Right lobe of liver (tissue), 6 donors: ENCODE measurements at places on chromosomes 12 and 14.

DNA sequence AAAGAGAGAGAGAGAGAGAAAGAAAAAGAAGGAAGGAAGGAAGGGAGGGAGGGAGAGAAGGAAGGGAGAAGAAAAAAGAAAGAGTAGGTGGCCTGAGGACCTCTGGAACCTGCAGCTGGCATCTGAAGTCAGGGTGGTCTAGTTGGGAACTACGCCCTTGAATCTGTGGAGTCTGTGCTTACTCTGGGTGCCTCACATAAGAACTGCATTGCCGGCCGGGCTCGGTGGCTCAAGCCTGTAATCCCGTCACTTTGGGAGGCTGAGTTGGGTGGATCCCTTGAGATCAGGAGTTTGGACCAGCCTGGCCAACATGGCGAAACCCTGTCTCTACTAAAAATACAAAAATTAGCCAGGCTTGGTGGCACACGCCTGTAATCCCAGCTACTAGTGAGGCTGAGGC lies 10.0 kb upstream of the NRDE2 start:
- H3K36me3 ChIP-seq = no peaks in the 10 kb centered on the region
- DNase-seq = no peak
- H3K4me3 ChIP-seq = no peak overlapping the region

GRCh38 chr12:47819138-47819895 lies 386 bp downstream of the HDAC7 start:
- peak; percentile 76 for DNase-seq
- peak overlapping the region; percentile 72 for H3K27ac ChIP-seq
- no peaks in the 10 kb centered on the region for H3K36me3 ChIP-seq
- H3K27me3 ChIP-seq = no peaks in the 10 kb centered on the region
- H3K4me3 ChIP-seq = peak overlapping the region; percentile 63

DNA sequence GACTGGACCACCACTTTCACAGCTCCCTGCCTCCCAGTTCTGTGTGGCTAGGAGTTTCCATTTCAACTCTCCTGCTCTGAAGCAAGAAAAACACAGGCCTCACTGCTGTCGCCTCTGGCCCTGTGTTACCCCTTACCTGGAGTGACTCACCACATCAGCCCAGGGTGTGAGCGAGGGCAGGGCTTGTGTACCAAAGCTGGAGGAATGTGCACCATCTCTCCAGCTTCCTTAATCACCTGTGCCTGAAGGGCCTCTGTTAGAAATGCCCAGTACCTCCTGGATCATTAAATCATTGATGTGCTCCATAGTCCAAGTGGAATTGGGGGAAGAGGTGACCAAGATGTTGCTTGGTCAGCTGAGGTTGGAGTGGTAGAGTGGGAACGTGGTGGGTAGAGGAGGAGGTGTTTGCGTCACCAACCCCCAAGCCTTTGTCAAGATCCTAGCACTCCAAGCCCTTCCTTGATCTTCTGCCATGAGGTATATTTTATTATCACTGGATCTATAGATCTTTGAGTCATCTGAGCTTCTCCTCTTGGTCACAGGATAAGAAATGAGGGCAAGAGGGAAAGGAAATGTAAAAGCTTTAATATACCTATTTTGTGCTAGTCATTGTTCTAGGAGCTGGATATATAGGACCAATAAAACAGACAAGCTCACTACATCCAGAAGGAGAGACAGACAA lies 51.3 kb downstream of the SSPN start:
- no peak overlapping the region for H3K4me3 ChIP-seq
- H3K27ac ChIP-seq = no peak overlapping the region
- no peaks in the 10 kb centered on the region for H3K36me3 ChIP-seq
- no peaks in the 10 kb centered on the region for H3K4me1 ChIP-seq

DNA sequence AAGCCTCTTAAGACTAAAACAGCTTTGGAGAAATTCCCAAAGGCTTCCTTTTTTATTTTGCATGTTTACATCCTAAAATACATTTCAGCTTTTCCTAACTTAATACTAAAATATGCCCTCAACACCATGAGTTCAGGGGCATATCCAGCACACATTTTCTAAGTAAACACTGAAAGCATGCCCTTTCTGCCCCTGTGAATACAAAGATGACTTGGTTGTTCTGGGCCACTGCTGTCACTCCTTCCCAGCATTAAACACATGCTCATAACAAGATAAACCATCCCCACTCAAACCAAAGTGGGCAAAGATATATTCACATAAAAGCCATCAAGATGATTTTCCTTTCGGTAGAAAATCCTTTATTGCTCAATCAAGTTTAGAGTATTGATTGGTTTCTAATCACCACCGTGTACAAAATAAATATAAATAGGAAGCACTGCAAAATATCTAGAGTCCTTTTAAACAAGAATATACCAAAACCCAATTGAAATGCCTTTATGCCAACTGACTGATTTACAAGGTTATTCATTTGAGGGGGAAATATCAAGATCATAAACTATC lies 1.9 kb downstream of the CCNB1IP1 start:
- H3K27me3 ChIP-seq = no peaks in the 10 kb centered on the region
- no peak for DNase-seq
- H3K4me1 ChIP-seq = peaks cover 57% of the 10 kb centered on the region
- peak overlapping the region; percentile 2 for H3K27ac ChIP-seq
- H3K36me3 ChIP-seq = peaks cover 4% of the 10 kb centered on the region
- peak overlapping the region; percentile 75 for H3K4me3 ChIP-seq

- no peaks in the 10 kb centered on the region for H3K27me3 ChIP-seq
- H3K36me3 ChIP-seq = no peaks in the 10 kb centered on the region
- no peaks in the 10 kb centered on the region for H3K4me1 ChIP-seq
- H3K27ac ChIP-seq = no peak overlapping the region
- no peak for DNase-seq
Measured at GRCh38 chr14:23446291-23446851, 10.9 kb upstream of the MYH7 start.

GRCh38 chr14:72792051-72792788 lies 101.7 kb downstream of the DPF3 start:
- no peak for DNase-seq
- no peaks in the 10 kb centered on the region for H3K27me3 ChIP-seq
- no peak overlapping the region for H3K27ac ChIP-seq
- H3K36me3 ChIP-seq = no peaks in the 10 kb centered on the region

- H3K27me3 ChIP-seq = no peaks in the 10 kb centered on the region
- no peaks in the 10 kb centered on the region for H3K4me1 ChIP-seq
- no peak for DNase-seq
- H3K36me3 ChIP-seq = no peaks in the 10 kb centered on the region
- no peak overlapping the region for H3K27ac ChIP-seq
Measured at GRCh38 chr12:15196221-15196620, 25.0 kb downstream of the RERG start.

GRCh38 chr12:46442738-46443137 lies 70.2 kb upstream of the SLC38A2 start:
- H3K36me3 ChIP-seq = no peaks in the 10 kb centered on the region
- H3K27ac ChIP-seq = no peak overlapping the region
- peaks cover 6% of the 10 kb centered on the region for H3K4me1 ChIP-seq
- H3K27me3 ChIP-seq = no peaks in the 10 kb centered on the region
- DNase-seq = no peak
- no peak overlapping the region for H3K4me3 ChIP-seq

- no peaks in the 10 kb centered on the region for H3K4me1 ChIP-seq
- DNase-seq = peak; percentile 48
- H3K4me3 ChIP-seq = peak overlapping the region; percentile 9
- no peaks in the 10 kb centered on the region for H3K27me3 ChIP-seq
Measured at GRCh38 chr12:77893918-77894317, 63.2 kb downstream of the NAV3 start.

DNA sequence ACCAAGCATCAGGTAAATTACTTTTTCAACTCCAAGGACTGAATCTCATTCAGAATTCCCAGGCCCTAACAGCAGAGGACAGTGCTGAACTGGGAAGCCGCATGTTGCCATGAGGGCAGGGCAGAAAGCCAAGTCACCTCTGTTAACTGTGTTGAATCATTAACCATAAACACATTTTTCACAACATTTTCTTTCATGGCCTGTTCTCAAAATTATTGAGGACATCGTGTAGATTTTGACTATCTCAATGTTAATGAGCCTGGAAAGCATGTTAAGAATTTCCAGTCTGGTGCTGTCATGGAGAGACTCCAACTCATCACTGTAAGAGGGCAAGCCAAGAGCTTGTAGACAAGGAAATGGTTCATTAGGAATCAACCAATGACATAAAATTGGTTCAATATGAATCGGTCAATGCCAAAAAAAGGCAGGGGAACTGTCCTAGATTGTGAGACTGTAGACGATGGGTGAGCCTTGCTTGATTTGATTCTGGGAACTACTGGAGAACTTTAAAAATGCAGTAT lies 33.7 kb downstream of the CPM start:
- peak; percentile 71 for DNase-seq
- H3K4me3 ChIP-seq = no peak overlapping the region
- no peaks in the 10 kb centered on the region for H3K36me3 ChIP-seq
- H3K4me1 ChIP-seq = peaks cover 44% of the 10 kb centered on the region
- no peaks in the 10 kb centered on the region for H3K27me3 ChIP-seq
- peak overlapping the region; percentile 70 for H3K27ac ChIP-seq

- H3K27ac ChIP-seq = no peak overlapping the region
- H3K4me1 ChIP-seq = no peaks in the 10 kb centered on the region
- H3K4me3 ChIP-seq = no peak overlapping the region
- H3K36me3 ChIP-seq = peaks cover 98% of the 10 kb centered on the region
Measured at GRCh38 chr12:56351325-56351724, 8.6 kb downstream of the STAT2 start.

- H3K27ac ChIP-seq = no peak overlapping the region
- no peak for DNase-seq
- H3K4me3 ChIP-seq = no peak overlapping the region
Measured at GRCh38 chr14:58871573-58871972, 233.8 kb downstream of the DACT1 start.

GRCh38 chr14:70086685-70087379 lies 101.9 kb downstream of the SLC8A3 start:
- H3K27ac ChIP-seq = no peak overlapping the region
- DNase-seq = peak; percentile 48
- no peak overlapping the region for H3K4me3 ChIP-seq
- H3K27me3 ChIP-seq = no peaks in the 10 kb centered on the region
- no peaks in the 10 kb centered on the region for H3K36me3 ChIP-seq

GRCh38 chr14:42001431-42001830 lies 394.8 kb downstream of the LRFN5 start:
- H3K4me3 ChIP-seq = no peak overlapping the region
- H3K4me1 ChIP-seq = no peaks in the 10 kb centered on the region
- no peaks in the 10 kb centered on the region for H3K27me3 ChIP-seq

DNA sequence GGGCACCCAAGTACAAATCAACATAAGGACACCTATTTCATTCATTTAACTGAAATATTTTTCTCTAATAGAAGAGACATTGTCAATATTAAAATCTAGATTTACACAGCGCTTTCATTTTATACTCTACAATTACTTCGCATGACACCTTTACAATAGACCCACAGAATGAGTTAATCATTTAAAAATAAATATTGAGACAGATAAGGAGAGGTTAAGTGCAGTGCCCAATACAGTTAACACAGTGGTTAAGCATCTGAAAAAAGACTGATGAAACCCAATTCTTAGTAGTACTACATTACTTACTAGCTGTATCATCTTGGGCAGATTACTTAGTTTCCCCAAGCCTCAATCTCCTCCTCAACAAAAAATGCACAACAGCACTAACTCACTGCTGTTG lies 116.2 kb downstream of the DENND5B start:
- H3K27ac ChIP-seq = no peak overlapping the region
- no peak for DNase-seq
- H3K36me3 ChIP-seq = no peaks in the 10 kb centered on the region
- H3K4me3 ChIP-seq = no peak overlapping the region
- H3K27me3 ChIP-seq = no peaks in the 10 kb centered on the region

DNA sequence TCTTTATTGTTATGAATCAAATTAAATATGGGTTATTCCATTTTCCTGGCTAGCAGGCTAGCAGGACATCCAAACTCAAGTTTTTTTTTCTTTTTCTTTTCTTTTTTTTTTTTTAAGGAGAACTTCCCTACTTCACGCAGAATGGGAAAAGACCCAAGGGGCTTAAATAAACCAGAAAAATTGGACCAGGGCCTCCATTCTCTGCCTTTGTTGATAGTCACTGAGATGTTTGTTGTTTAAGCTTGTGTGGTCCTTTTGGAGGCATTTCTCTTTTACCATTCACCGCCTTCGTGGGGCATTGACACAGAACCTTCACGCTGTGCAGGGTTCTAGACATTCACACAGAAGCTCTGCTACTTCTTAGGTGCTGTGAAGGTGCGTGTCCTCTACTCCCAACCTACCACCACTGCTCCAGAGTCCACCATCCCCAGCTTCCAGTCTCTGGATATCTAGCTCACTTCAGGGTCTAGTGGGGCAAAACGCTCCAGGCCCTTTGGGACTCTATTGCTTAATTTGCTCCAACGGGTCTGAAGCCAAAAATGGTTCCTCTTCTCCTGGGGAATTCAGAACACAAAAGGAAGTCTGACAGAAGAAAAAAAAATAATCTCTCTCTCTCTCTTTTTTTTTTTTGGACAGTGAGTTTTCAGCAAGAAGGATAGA lies 301.3 kb downstream of the AEBP2 start:
- no peaks in the 10 kb centered on the region for H3K36me3 ChIP-seq
- no peak overlapping the region for H3K27ac ChIP-seq
- H3K4me3 ChIP-seq = no peak overlapping the region
- no peaks in the 10 kb centered on the region for H3K27me3 ChIP-seq

- DNase-seq = no peak
- H3K27me3 ChIP-seq = no peaks in the 10 kb centered on the region
- H3K27ac ChIP-seq = no peak overlapping the region
- H3K36me3 ChIP-seq = no peaks in the 10 kb centered on the region
- no peak overlapping the region for H3K4me3 ChIP-seq
Measured at GRCh38 chr12:47913081-47913480, 8.3 kb upstream of the VDR start.

DNA sequence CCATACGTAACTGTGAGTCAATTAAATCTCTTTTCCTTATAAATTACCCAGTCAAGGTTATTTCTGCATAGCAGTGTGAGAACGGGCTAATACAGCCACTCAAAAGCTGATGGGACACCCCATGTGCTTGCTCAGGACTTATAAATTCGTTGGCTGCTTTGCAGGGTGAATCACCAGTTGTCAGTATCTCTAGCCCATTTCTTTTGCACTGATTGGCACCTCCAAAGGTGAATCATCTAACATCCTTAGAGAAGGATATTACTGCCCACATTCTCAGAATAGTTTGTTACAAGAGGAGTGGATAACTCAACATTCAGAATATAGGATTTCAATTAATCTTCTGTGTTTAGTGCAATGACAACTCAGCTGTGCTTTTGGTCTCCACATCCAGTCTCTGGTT lies 601.5 kb downstream of the KCNH5 start:
- no peaks in the 10 kb centered on the region for H3K4me1 ChIP-seq
- DNase-seq = no peak
- H3K4me3 ChIP-seq = no peak overlapping the region
- no peaks in the 10 kb centered on the region for H3K27me3 ChIP-seq
- H3K27ac ChIP-seq = no peak overlapping the region

DNA sequence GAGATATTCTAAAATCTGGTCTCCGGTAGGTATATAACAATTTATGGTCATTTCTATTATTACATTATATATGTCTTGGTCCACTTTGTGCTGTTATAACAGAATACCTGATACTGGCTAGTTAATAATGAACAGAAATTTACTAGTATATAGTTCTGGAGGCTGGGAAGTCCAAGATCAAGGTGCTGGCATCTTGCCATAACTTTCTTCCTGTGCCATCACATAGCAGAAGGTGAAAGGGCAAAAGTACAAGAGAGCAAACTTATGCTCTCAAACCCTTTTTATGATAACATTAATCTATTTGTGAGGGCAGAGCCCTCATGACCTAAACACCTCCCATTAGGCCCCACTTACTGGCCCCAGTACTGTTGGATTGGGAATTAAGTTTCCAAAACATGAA lies 17.9 kb upstream of the BATF start:
- no peaks in the 10 kb centered on the region for H3K27me3 ChIP-seq
- H3K4me3 ChIP-seq = no peak overlapping the region
- H3K27ac ChIP-seq = no peak overlapping the region
- H3K4me1 ChIP-seq = no peaks in the 10 kb centered on the region
- no peaks in the 10 kb centered on the region for H3K36me3 ChIP-seq
